ENCODE measurements at places on chromosomes 11 and 22.

DNA sequence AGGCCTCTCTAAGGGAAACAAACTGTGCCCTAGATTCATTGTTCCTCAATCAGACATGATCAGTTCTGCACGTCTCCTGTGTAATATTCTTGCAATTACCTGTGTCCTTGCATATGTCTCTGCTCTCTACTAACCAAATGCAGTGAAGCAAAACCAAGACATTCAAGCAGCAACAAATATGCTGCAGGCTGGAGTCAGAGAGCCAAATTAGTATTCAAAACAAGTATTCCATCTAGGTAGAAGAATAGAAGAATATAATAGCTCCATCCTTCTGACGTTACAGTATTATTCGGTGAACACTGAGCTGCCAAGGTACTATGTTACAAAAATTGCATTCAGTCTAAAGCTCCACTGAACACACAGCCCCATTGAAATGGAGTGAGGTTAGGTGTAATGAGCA is 51.8 kb downstream of the SLN start:
- no peak for DNase-seq

DNA sequence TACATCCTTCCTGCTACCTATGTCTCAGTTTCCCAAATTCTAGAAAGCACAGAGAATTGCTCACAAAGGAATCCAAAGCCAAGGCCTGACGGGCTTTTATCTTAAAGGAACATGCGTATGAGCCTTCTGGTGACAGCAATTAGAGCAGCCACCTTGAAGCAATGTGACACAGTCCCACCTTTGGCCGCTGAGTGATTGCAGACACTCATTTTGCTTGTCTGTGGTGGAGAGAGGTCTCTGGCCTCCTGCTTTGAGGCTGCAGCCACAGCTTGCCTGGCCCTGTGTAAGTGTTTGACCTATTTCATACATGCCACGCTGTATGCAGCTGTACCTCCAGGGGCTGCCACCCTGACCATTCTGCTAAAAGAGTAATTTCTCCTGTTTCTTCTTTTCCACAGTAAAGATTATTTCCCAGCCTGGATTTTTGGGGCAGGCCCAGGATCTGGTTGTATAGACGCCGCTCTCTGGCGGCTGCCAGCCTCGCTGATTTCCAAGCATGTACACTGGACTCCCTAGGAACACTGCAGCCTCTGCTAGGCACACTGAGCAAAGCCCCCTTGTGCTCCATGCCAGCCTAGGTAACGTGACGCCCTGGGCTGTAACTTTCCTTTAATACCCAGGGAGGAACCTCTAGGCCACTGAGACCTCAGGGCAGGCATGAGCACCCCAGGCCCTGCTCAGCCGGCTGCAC is 1.1 kb upstream of the TMA7B start:
- no peak for DNase-seq

DNA sequence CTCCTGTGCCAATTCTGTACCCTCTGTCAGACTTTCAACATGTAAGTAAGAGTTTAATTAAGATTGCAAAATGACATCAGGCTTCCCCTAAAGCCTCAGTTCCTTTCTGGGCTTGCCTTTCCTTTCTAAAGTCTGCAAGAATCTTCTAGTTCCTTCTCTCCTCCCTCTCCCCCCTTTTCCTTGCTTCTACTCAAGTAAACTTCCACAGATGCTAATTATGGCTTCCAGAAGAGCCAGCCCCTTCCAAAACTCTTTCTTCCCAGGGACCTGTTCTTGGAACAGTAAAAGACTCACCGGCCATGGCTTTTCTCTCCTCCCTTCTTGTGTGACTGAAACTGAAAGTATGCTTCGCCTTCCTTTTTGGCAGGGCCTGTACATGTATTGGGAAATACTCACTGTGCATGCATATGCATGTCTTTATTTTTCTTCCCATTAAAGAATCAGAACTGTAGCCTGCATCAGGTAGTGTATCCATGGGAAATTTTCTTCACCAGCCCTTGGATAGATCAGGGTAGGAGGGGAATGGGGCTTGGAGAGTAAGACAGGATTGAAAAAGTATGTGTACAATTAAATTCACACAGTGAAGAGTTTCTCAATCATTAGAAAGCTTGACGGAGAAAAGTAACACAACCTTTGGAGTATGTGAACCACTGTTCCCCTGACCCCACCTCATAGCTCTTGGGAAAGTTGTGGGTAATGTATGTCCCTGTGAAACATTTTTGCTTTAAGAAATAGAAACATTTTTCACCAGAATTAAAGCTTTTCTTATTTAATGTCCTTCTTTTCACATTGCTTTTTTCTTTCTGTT is at the start of gene CASP1:
Gene CASP1, minus strand, starts transcription at position 332 of the 808 bp plus-strand sequence. Its CDS starts 31 bp downstream, at position 301.
- DNase-seq = peak; percentile 83

GRCh38 chr22:39748877-39749276 is 144.7 kb downstream of the ENTHD1 start:
- DNase-seq = no peak

DNA sequence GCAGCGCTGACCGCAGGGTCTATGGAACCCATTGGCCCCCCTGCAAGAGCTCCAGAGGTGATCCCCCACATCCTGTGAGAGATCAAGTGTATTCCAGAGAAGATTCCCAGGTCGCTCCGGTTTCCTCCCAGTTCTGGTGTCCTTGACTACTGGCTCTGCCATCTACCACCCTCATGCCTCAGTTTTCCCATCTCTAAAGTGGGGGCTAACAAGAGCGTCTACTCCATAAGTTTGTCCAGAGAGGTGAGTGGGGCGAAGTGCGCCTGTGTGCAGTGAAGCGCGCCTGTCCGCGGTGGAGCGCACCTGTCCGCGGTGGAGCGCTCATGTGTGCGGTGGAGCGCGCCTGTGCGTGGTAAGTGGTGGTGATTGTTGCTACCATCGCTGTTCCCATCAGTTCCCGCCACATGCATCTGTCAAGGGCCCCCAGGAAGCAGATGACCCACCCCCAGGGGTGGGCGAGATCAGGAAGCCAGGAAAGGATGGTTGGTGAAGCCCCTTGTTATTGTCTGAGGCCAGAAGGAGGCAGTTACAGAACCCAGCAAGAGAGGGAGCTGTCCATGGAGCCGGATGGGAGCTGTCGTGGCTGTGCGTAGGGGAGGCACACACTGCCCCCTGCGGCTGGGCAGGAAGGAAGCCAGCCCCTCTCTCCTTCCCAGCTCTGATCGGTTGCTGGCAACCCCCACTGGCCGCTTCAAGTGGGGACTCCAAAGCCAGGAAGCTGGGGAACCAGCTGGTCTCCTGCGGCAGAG is 73.2 kb upstream of the FGF3 start:
- no peak for DNase-seq

DNA sequence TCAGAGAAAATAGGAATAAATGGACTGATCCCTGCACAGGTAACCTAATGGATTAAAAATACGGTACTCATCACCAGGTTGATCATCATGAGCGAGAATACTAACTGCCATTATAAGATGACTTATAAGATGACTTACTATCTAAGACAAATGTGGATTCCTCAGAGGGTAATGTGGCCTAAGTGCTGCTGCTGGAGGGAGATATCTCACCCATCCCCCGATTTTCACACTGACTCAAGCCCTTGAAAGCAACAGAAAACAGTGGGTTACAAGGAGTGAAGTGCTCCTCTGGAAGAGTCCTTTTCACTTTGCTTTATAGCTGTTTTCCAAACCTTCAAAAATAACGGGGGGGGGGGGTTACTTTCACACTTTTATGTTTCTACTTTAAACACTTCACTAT is 920 bp downstream of the TMEM218 start:
- no peak for DNase-seq

GRCh38 chr22:40922484-40923303 is 28.5 kb upstream of the RBX1 start:
- DNase-seq = peak; percentile 67

- DNase-seq = no peak
These were observed 1.5 kb downstream of the MAPK11 start for GRCh38 chr22:50268655-50269113.

DNA sequence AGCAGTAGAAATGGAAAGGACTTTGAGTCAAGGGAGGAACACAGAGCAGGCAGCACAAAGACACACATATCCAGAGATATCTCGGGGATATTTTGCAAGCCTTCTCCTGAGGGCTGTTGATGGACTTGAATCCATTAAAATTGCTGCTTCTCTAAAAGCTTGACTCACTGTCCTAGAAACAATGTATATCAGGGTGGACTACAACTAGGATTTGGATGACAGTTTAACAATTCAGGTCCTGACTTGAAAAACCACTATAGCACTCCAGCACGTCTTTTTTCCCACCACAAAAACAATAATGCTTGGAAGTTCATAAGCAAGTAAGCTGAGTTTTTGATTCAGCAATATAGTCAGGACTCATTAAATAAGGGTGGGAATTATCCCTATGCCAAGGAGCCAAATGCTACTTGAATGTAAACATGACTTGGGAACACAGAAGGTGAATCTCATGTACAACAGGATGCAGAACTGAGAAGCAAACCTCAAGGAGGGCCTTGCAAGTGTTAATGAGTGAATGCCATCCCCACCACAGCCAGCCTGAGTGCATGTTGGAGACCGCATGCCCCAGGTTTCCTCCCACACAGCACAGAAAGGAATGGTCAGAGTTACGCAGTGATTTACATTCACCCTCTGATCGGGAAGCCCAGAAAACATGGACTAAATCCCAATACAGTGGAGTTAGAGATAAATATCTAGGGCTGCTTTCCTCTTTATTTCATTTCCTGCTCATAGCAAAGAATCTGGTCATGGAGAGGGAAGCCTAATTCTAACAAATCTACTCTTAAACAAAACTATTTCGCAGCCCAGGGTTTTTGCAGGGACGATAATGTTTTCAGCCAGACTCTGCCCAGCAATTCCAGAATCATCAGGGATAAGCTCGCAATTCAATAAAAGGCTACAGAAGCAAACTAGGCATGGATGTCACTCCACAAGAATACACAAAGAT is 98.4 kb upstream of the OR9G4 start:
- no peak for DNase-seq

DNA sequence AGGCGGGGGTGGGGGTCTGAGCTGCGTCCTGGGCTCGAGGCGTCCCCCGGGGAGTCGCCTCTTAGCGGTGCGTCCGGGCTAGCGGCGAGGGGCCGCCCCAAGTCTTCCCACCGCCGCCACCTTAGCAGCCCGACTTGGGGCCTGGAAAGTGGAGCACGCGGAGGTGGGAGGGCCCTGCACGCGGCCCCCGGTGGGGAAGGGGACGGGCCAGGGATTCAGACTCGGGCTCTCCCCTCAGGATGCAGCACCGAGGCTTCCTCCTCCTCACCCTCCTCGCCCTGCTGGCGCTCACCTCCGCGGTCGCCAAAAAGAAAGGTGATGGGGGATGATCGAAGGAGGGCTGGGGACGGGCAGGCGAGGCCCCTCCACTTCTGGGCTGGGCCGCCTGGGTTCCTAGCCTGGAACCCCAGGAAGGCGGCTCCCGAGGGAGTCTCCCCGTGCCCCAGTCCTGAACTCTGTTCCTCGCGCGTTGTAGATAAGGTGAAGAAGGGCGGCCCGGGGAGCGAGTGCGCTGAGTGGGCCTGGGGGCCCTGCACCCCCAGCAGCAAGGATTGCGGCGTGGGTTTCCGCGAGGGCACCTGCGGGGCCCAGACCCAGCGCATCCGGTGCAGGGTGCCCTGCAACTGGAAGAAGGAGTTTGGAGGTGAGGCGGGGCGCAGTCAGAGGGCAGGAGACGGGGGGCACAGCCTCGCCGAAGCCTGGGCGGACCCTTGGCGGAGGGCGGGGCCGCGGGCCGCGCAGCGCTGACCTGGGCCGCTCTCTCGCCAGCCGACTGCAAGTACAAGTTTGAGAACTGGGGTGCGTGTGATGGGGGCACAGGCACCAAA is 563 bp downstream of the MDK start:
- DNase-seq = no peak

DNA sequence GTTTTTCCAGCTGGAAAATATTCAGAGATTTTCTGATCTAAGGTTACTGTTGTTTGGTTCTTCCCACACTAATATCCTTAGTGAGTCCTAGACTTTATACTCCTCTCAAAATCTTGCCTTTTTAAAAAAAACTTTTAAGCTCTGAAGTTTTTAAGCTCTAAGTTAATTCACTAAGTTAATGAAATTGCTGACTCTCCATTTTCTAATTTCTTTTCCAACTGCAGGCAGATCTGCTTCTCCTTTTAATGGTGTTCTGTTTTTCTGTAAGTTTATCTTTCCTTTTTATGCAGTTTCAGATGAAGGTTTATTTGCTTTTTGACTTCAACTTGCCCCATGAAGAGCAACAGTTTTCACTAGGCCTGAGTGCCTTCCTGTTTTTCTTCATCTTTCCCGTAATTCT is 125.8 kb upstream of the ARHGAP42 start:
- no peak for DNase-seq
